Upper lobe of left lung (tissue), 6 donors: ENCODE measurements at places on chromosomes 16 and 17. TPM values are rescaled to one million over a fixed set of nuclear protein-coding genes. Genes with fewer than 3 reads are reported as not detected.
A peak's percentile ranks its signal among the peaks of the same experiment; 100 is the strongest.

DNA sequence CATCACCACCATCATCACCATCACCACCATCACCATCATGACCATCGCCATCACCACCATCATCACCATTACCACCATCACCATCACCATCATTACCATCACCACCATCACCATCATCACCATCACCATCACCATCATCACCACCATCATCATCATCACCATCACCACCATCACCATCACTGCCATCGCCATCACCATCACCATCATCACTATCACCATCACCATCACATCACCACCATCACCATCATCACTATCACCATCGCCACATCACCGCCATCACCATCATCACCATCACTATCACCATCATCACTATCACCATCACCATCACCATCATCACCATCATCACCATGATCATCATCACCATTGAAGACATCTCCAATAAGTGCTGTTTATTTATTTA, 16.8 kb upstream of the MED9 start:
- no peak for DNase-seq

- peak; percentile 85 for DNase-seq
Observed at GRCh38 chr16:67649494-67649931, 4.6 kb downstream of the CARMIL2 start.

DNA sequence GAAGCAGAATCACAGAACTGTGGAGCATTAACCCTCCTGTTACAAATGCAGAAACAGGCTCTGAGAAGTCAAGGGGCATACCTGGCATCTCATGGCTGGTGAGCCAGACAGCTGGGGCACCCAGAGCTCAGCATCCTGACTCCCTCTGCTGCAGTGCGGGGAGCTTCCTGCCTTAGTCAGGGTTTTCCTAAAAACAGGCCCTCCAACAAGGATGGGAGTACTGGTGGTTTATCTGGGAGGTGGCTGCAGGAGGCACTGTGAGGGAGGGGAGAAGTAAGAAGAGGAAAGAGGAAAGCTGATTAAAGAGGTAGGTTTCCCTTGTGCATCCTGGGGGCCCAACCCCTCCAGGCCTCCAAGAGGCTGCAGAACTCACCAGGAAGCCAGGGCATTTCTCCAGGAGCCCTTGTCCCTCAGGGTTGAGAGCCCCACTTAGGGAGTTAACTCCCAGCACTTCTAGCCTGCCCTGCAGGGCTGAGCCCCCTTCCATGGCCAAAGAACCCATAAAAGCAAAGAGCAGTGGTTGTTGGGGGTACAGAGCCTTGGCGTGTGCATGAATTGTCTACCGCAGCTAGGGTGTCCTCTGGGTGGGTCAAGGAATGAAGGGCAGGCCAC, 261.5 kb upstream of the RPL38 start:
- DNase-seq, result no peak

GRCh38 chr17:80783971-80784370, 207.7 kb upstream of the CHMP6 start:
- no peak for DNase-seq

- DNase-seq, result peak; percentile 32
Observed at GRCh38 chr17:44887971-44888954, 11.0 kb downstream of the EFTUD2 start.

DNA sequence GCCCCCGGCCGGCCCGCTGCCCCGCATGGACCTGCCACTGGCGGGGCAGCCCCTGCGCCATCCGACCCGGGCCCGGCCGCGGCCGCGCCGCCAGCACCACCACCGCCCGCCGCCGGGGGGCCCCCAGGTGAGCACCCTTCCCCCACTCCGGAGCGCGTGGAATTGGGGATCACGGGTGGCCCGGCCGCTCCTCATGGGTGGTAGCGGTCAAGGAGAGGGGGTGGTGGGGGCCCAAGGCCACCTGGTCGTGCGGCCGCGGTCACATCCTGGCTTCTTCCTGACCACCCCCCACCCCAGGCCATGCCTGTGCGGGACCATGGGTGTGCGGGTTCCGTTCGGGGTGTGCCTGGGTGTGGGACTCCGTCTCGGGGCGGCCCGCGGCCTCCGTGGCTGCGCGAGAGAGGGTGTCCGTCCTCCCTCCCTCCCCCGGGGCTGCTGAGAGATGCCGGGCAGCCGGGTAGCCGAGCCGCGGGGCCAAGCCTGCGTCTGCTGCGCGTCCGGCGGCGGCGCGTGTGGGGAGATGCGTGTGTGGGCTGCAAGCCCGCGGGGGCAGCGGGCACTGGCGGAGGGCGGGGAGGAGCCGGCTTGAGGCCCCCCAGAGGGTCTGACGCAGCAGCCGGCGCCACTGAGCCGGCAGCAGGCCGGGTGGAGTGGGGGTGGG, 6.8 kb downstream of the ACD start:
- no peak for DNase-seq

- no peak for DNase-seq
Observed at GRCh38 chr17:72165867-72166439, 45.1 kb downstream of the SOX9 start.

Gene TBC1D3K
- not detected for total RNA-seq
